ENCODE measurements at places on chromosomes 3 and 15.

GRCh38 chr15:49088996-49089395 lies 42.8 kb upstream of the SECISBP2L start:
- no peak for DNase-seq

GRCh38 chr3:152853196-152853595 lies 18.3 kb downstream of the P2RY1 start:
- peak; percentile 4 for DNase-seq

DNA sequence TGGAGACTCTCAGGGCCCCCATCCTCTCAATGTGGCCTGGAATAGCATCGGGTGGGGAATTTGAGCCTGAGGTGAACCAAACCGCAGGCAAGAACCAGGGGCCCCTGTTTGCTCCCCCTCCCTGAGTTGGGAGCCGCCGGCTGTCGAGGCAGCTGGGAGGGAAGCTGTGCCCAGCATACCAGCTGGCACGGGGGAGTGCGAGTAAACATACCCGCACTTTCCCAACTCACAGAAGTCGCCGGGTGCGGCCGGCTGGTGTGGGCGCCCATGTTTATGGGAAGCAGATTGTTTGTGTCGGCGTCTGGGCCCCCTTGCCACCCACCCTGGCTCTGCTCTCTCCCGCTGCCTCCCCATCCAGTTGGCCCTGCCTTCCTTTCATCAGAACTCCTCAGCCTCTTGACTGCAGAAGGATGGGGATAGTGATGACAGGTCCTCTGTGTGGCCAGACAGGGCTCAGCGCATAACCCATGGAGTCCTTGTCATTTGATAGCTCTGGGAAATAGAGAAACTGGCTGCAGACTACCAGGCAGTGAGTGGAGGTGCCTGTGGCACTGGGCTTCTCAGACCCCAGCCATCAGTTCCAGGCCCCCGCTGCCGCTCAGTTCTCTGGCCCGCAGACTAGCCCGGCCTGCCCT lies 60.4 kb downstream of the CACNA2D2 start:
- DNase-seq: no peak

- peak; percentile 3 for DNase-seq
Measured at GRCh38 chr3:23696842-23697241, 108.9 kb upstream of the UBE2E1 start.

GRCh38 chr3:73473898-73474416 lies 150.8 kb downstream of the PDZRN3 start:
- DNase-seq: no peak

DNA sequence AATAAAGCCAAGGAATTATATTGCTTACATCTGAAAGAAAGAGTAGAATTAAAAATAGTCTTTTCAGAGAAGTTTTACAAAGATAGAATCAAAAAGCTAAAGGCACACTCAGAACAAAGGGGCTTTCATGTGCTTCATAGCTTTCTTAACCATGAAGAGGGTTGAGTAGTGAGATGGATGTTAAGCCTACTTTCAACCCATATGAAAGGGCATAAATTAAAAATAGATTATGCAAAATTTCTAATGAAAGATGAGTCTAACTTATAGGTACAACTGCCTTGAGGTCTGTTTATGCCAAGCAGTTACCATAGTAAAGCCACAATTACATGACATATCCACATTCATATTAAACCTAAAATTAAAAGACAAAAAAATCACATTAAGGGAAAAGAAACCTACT lies 223.3 kb upstream of the ARHGEF26 start:
- no peak for DNase-seq

Data from fibroblast of gingiva (primary cell).